ENCODE measurements at places on chromosomes 11 and 22.

DNA sequence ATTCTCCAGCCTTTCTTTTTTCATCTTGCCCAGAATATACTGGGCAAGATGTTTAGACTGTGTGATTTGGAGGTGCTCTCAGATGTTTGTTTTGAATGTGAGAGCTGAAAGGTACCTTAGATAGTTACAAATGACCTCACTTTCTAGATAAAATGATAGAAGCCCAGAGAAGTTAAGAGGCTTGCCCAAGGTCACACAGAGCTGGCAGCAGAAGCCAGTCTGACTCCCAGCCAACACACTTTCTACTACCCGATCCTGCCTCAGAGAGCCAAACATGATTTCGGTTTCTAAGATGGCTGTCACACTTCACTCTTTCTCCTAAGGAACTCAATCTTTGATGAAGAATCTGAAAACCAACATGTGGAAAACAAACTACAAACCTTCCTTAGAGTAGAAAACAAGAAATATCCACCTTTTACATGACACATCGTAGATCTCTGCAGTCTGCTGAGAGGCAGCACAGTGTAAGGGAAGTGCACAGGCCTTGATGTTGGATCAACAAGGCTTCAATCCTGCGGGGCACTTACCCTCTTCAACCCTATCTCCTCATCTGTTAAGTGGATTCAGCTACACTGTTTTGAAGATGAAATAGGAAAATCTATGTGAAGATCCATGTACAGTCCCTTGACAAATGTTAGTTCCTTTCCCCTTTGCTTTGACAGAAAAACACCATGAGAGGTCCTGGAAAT lies 58.6 kb downstream of the SYTL2 start:
- no peak for DNase-seq

DNA sequence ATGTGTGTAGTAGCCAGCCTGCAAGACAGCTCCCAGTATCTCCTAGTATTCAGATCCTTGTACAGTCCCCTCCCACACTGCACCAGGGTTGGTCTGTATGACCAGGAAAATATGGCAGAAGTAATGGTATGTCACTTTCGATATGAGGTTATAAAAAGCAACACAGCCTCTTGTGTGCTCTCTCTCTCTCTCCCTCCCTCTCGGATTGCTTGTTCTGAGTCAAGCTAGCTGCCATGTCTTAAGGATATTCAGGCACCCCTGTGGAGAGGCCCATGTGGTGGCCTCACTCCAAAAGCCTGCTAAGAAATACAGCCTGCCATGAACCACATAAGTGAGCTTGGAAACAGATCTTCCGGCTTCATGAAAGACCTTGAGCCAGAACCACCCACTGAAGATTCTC lies 25.4 kb downstream of the FXYD6 start:
- no peak for DNase-seq

GRCh38 chr11:18223591-18224387 lies 12.8 kb downstream of the SAA4 start:
- DNase-seq = no peak

GRCh38 chr22:37951305-37951704 lies 2.1 kb downstream of the C22orf23 start:
- DNase-seq = peak; percentile 37

GRCh38 chr22:38083931-38084631 lies at the start of gene SLC16A8:
Gene SLC16A8, minus strand, starts transcription at chr22:38084184. Its CDS starts 1,311 bp downstream, at chr22:38082873.
- no peak for DNase-seq
